ENCODE measurements at places on chromosomes 4 and X. TPM values are rescaled to one million over a fixed set of nuclear protein-coding genes. Genes with fewer than 3 reads are reported as not detected.

Gene DYNLT3
- 14.9 TPM for total RNA-seq

Gene F9
- not detected for total RNA-seq

Gene FAM133A
- total RNA-seq, result not detected

Gene NKX3-2
- not detected for total RNA-seq

Gene TASL
- not detected for total RNA-seq

Gene SPINK2
- not detected for total RNA-seq
